Umbilical cord (tissue), 2 donors: ENCODE measurements at places on chromosomes 5 and 9. TPM values are rescaled to one million over a fixed set of nuclear protein-coding genes. Genes with fewer than 3 reads are reported as not detected.

- no peak for DNase-seq
Observed at GRCh38 chr5:157607371-157608161, 32.0 kb upstream of the ADAM19 start.

GRCh38 chr5:164868761-164869160, 1363.3 kb downstream of the MAT2B start:
- peak; percentile 11 for DNase-seq

DNA sequence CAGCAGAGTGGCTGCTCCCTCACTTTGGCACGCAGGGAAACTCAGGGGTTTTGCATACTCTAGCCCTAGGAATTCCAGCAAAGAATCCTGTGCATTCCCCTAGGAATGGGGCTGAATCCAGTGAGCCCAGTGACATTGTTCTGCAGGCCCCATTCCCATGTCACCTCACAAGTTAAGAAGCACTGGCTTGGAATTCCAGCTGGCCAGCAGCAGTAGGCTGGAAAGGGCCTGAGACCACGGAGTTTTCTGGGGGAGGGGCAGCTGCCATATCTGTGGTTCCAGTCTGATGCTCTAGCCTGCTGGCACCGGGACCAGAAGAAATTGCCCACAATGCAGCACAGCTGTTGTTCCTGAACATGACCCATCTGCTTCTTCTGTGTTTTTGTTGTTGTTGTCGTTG, 217.6 kb upstream of the DMRTA1 start:
- no peak for DNase-seq

TAF1L gene
- total RNA-seq, result 4.3 TPM

DNA sequence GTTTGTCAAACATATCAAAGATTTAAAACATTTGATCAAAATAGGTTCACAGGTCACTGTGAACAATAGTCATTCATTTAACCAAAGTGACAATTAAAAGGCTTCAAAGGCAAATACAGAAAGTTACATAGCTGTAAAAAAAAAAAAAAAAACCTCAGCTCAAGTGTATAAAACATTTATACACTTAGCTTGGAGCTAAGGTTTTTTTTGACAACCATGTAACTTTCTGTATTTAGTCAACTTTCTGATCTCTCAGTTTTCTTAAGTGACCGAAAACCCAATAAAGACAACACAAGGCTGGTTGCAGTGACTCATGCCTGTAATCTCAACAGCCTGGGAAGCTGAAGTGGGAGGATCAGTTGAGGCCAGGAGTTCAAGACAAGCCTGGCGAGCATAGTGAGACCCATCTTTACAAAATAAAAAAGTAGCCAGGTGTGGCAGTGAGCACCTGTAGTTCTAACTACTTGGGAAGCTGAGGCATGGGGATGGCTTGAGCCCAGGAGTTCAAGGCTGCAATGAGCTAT, 16.4 kb upstream of the UBTD2 start:
- DNase-seq, result peak; percentile 75
